ENCODE measurements at places on chromosomes 1 and 21.

DNA sequence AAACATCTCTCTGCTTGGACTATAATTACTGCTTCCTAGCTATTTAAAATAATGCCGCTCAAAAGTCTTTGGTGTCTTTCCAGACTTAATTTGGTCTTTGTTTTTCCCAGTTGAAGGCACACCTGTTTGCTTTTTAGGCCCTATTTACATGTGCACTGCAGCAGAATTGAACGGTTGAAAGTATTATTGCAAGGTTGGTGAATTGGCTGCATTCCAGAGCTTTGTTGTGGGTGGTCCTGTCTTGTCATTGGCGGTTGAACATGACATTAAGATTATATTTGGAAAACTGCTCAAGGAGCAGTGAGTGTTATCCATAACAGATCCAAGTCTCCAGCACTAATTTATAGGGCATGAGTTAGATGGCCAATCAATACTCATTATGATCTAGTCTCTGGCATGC lies 656.3 kb downstream of the PTPRC start:
- peak; percentile 17 for DNase-seq

DNA sequence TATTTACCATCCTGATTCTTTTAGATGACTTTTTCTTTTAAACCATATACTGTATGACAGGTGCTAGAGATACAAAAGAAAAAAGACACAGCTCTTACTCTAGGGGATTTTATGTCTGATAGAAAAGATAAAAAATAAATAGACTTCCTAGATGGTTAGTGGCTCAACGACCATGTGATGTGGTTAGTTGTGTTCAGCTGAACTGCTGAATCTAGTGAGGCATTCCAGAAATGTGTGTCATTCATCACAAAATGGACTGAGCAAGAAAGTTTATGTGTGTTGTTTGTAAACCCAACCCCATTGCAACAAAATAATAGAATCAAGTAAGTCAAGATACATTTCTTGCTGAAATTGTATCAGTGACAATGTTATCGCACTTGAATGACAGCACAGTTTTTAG lies 205.8 kb upstream of the LYPLAL1 start:
- no peak for DNase-seq

GRCh38 chr1:95067062-95067461 lies 5.7 kb downstream of the ALG14 start:
- DNase-seq = peak; percentile 49

- DNase-seq = no peak
These were observed 43.6 kb downstream of the CDC14A start for GRCh38 chr1:100395913-100396312.

- no peak for DNase-seq
These were observed 50.2 kb downstream of the C21orf91 start for GRCh38 chr21:17768840-17769446.

- no peak for DNase-seq
These were observed 237.5 kb upstream of the POGK start for GRCh38 chr1:166601650-166602278.

- no peak for DNase-seq
These were observed 10.2 kb upstream of the CAMK2N1 start for GRCh38 chr1:20496241-20496661.

DNA sequence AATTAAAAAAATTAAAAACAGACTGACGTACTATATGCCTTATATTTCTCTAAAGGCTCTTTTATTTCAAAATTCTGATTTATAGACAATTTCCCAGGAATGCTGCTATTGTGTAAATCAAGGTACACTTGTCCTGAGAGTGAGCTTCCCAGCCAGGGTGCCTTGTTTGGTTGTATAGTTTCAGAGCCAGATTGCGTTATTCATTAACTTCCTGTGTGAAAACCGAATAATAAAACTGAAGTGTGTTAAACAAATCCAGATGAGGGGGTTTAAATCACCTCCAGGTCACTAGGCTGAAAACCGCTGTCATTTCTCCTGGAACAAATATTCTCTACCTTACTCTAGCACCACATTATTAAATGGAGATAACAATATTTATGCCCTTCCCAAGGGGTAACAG lies 68.7 kb downstream of the LMX1A start:
- DNase-seq = no peak

DNA sequence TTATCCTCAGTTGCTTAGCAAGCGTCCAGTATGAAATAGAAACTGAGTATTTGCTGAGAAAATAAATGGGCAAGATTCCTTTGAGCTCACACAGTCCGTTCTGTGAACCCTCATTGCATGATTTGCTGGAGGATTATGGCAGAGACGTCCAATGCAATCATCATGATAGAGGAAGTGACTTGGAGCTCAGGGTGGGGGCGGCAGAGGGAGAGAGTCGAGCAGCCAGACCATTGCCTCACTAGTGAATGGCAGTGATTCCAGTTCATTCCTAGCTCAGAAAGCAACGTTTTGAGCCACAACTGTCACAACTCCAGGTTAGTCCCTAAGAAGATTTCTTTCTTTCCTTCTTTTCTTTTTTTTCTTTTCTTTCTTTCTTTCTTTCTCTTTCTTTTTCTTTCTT lies 27.5 kb upstream of the COL9A2 start:
- DNase-seq = peak; percentile 61

DNA sequence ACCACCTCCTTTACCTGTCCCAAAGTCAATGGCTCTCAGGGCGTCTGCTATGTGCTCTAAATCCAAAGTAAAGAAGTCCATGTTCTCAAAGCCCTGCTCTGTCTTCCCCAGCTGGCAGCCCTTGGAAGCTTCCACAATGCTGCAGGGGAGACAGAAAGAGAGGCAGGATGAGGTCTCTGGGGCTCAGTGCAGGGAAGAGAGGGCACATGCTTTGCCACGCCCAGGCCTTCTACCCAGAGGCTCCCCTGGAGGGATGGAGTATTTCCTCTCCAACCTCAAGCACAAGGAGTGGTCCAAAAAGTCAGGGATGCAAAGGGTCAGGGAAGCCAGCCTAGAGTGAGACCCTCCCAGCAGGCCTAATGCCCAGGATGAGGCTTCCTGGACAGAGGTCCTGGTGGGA lies 10.2 kb downstream of the TRIM63 start:
- DNase-seq = no peak

GRCh38 chr1:92125204-92125603 lies 45.1 kb downstream of the BTBD8 start:
- no peak for DNase-seq

DNA sequence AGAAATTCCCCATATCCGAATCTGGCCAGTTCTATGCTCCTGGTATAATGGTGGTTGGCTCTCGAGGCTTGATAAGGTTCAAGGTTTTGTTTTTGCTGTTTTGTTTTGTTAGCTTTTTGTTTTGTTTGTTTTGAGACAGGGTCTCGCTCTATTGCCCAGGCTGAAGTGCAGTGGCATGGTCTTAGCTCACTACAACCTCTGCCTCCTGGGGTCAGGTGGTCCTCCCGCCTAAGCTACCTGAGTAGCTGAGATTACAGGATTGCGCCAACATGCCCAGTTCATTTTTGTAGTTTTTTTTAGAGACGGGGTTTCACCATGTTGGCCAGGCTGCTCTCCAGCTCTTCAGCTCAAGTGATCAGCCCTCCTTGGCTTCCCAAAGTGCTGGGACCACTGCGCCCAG lies 109.1 kb upstream of the ERRFI1 start:
- no peak for DNase-seq

- DNase-seq = no peak
These were observed 26.8 kb upstream of the SLC30A1 start for GRCh38 chr1:211605603-211606331.

DNA sequence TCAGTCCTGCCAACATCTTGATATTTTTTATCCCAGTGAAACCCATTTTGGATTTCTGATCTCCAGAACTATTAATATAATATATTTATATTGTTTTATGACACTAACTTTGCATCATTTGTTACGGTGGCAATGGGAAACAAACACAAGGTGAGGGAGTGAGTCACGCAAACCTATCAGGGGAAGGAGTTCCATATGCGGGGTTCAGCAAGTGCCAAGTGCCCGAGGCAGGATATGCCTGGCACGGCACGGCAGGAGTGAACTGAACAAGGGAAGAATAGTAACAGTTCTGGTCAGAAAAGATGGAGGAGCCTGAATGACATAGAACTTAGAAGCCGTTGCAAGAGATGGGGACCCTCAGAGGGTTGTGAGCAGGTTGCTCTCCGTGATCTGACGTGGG lies 7.7 kb upstream of the IL10RB start:
- no peak for DNase-seq

DNA sequence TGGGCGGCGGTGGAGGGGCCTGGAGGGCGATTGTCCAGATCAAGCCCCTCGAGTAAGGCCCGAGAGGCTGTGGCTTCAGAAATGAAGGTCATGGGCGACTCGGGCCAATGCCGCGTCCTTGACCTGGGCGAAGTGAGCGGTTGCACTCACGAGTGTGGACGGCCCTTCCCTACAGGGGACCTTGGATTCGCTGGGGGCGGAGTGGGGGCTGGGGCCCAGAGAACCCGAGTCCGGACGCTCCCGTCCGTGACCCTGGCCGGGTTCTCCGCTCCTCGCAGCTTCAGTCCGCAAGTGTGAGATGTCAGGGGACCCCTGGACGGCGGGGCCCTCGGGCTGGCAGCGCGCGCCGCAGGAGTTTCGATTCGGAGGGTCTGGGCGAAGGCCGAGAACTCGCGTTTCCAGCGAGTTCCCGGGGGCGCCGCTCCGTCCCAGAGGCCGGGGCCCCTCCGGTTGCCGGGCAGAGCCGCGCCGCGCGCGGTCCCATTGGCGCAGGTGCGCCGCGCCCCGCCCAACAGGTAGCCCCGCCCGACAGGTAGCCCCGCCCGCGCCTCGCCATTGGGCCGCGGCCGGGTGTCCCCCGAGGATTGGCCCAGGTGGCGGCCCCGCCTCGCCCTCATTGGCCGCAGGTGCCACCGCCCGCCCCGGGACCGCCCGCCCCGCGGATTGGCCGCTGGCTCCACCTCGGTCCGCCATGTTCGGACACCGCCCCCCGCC lies at the start of gene PRKCZ:
Gene PRKCZ, plus strand, starts transcription at position 694 of the 714 bp plus-strand sequence. CDS start 220 bp downstream, outside the sequence.
- peak; percentile 90 for DNase-seq

- DNase-seq = no peak
These were observed 147.7 kb upstream of the ARHGEF16 start for GRCh38 chr1:3306583-3307291.

DNA sequence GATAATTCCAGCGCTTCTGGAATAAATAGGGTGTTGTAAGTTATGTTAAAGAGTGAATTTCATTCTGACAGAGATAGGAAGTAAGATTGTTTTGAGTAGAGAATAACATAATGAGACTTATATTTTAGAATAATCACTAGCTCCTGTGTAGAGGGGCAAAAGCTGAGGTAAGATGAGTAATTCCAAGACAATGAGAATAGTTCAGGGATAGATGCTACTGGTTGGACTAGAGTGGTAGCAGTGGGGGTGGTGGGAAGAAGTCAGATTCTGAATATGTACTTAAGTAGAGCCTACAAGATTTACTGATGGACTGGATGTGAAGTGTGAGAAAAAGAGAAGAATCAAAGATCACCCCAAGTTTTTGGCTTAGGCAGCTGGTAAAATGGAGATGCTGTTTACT lies 23.3 kb upstream of the MOV10 start:
- DNase-seq = no peak

- DNase-seq = no peak
These were observed 1.2 kb upstream of the CRCT1 start for GRCh38 chr1:152513081-152513480.

DNA sequence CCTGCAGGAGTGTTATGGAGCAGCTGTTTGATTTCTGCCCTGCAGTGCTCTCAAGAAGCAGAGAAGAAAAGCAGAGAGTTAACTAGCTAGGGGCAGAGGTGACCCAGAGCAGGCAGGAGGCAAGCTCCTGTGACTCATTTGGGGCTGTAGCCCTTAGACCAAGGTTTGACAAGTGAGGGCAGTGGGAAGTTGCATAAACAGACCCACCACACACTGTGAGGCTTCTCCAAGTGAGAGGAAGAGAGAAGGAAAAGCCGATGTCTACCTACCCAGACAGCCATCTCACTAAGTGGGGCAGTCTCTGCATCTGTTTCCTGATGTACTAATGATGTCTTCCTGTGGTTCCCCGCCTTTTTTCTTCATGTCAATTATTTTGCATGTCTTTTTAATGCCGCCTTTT lies 159.9 kb upstream of the NR5A2 start:
- DNase-seq = no peak

DNA sequence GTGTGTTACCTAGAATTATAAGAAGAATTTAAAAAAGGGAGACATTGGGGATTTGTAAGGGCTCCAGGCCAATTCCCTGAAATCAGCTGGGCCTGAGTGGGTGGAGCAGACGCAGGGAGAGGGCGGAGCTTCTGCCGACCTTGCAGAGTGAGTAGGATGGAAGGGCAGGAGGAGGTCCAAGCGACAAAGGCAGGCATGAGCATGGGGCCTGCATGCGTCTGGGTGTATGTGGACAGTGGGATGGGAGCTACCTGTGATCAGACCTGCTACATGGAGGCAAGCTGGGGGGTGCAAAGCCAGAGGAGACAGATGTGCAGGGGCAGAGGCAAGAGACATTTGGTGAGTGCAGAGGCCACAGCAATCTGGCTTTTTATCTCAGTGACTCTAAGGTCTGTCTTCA lies 105.3 kb upstream of the OLIG2 start:
- DNase-seq = no peak

DNA sequence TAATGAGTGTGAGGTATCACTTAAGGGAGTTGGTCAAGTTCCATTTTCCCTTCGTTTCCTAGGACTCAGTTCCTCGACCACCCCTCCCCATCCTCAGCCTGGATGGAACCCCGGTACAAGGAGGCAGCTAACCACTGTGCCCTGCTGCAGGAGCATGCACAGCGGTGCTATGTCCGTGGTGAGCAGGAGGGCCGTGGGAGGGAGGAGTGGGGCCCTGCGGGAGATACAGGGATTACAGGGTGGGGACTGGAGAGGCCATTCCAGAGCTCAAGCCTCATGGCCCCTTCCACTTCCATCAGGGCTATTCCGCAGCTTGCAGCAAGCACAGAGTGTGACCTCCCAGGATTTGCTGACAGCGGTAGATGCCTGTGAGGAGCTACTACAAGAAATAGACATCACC lies 25.8 kb downstream of the HYI start:
- DNase-seq = no peak

GRCh38 chr1:46812996-46813857 lies 14.4 kb downstream of the CYP4B1 start:
- no peak for DNase-seq

DNA sequence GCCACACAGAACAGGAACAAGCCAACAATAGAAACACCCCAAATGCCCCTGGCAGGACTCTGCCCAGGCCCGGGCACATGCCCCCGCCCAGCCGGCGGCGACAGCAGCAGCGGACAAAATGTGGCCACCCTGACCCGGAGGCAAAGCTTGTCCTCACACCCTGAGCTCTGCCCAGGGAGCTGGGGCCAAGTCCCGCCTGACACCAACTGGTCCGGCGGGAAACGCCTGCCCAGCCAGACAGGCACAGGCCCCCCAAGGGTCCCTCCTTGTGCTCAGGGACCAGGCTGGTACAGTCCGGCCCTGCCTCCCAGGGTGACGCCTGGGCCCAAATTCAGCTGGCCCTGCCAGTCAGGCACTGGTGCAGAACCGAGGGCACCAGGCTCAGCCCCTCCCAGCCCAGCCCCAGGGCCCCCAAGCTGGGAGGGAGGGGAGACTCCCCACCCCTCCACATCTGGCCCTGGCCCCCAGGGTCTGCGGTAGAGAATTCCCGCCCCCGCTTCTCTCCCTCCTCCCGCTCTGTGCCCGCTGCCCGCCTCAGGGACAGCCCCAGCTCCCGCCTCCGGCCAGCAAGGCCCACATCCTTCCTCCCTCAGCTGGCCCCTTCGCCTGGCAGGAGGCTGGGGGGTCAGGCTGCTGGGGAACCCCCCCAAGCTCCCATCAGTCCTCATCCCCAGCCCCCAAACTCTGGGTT lies 2.0 kb downstream of the AHDC1 start:
- no peak for DNase-seq

GRCh38 chr1:201083741-201084140 lies 28.5 kb downstream of the CACNA1S start:
- no peak for DNase-seq

GRCh38 chr1:34370748-34371147 lies 194.0 kb downstream of the C1orf94 start:
- no peak for DNase-seq

GRCh38 chr1:153583976-153584375 lies 18.3 kb upstream of the S100A2 start:
- DNase-seq = no peak

All from NCI-H2227 treated with DMSO at 0.1 percent for 48 hours (cell line).